Body of pancreas (tissue), 4 donors: ENCODE measurements at places on chromosomes 12 and 14. TPM values are rescaled to one million over a fixed set of nuclear protein-coding genes. Genes with fewer than 3 reads are reported as not detected.

SMAGP gene
- total RNA-seq, result 7.0 TPM

FAM161B gene
- total RNA-seq, result 1.6 TPM

DNA sequence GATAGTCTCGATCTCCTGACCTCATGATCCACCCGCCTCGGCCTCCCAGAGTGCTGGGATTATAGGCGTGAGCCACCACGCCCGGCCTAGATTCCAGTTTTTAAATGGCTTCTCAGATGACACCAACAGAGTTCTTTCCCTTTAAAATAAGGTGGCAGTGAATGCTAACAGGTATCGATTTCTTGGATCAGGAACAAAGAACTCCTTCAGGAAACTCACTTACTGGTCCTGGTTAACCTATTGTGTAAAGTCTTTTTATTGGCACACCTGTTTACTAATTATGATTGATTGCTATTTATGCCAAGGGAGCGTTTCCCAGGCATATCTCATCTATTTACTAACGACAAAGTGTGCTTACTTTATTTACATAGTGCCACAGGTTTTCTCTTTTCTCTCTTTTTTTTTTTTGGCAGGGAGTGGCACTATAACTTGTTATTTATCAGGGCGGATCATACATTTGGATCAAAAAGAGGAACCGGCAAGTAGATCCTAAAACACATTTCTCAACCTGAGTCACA lies 89.7 kb downstream of the GLT1D1 start:
- no peaks in the 10 kb centered on the region for H3K36me3 ChIP-seq
- H3K27ac ChIP-seq, result no peak overlapping the region
- DNase-seq, result no peak
- H3K27me3 ChIP-seq, result no peaks in the 10 kb centered on the region
- H3K4me3 ChIP-seq, result no peak overlapping the region

GRCh38 chr14:93752980-93753561 lies 35.2 kb downstream of the PRIMA1 start:
- no peaks in the 10 kb centered on the region for H3K4me1 ChIP-seq
- H3K4me3 ChIP-seq, result no peak overlapping the region
- no peak for DNase-seq
- H3K36me3 ChIP-seq, result no peaks in the 10 kb centered on the region

AKAP5 gene
- total RNA-seq, result under 0.01 TPM

GRCh38 chr12:43758247-43758727 lies 303 bp downstream of the PUS7L start:
- DNase-seq, result peak; percentile 17
- peak overlapping the region; percentile 38 for H3K4me3 ChIP-seq
- H3K27ac ChIP-seq, result peak overlapping the region; percentile 96
- H3K36me3 ChIP-seq, result no peaks in the 10 kb centered on the region

GRCh38 chr12:93783832-93784231 lies 106.7 kb downstream of the CRADD start:
- H3K27me3 ChIP-seq, result no peaks in the 10 kb centered on the region
- no peaks in the 10 kb centered on the region for H3K36me3 ChIP-seq
- H3K27ac ChIP-seq, result no peak overlapping the region
- peaks cover 24% of the 10 kb centered on the region for H3K4me1 ChIP-seq

GRCh38 chr14:99217066-99217955 lies 54.7 kb downstream of the BCL11B start:
- DNase-seq, result no peak
- no peak overlapping the region for H3K27ac ChIP-seq
- no peak overlapping the region for H3K4me3 ChIP-seq
- no peaks in the 10 kb centered on the region for H3K4me1 ChIP-seq
- no peaks in the 10 kb centered on the region for H3K36me3 ChIP-seq

DNA sequence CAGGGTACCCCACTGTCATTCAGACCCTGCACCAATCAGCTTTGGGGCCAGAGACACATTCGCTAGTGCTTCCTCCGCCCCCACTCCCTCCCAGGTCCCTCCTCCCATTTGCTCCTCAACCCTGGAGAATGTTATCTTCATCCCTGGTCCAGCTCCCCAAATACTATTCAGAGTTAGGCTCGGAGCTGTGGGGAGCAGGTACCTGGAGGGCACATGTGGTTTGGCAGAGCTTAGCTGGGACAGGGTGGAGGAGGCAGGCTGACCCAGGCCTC lies 19.5 kb downstream of the VSX2 start:
- no peak overlapping the region for H3K27ac ChIP-seq
- no peak overlapping the region for H3K4me3 ChIP-seq
- H3K27me3 ChIP-seq, result no peaks in the 10 kb centered on the region
- peaks cover 14% of the 10 kb centered on the region for H3K4me1 ChIP-seq
- no peaks in the 10 kb centered on the region for H3K36me3 ChIP-seq

DNA sequence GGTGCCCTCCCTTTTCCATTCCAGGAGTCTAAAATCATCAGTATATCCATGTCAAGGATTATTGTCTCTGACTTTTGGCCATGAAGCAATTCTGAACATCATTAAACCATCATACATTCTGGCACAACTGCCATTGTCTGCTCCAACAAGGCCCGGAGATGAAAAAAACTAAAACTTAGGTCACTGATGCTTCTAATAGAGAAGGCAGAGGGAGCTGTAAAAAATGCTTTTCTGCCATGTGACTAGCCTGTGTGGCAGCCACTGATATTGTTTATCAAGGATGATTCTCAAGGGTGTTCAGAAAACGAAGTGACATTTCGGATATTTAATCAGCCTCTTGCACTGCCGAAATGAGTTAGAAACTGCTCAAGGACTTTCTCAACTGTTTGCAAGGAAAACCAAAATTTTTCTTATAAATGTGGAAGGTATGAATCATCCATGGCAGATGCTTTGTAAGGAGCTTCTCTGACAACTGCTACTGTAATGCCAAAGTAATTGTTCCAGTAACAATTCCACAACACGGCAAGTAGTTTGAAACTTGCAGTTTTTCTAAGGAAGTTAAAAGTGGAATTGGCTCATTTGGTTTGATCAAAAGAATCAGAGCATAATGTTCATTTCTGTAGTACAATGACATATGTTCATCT lies 1076.5 kb upstream of the FLRT2 start:
- no peaks in the 10 kb centered on the region for H3K27me3 ChIP-seq
- no peak overlapping the region for H3K4me3 ChIP-seq
- H3K27ac ChIP-seq, result no peak overlapping the region
- DNase-seq, result no peak
- no peaks in the 10 kb centered on the region for H3K4me1 ChIP-seq
- no peaks in the 10 kb centered on the region for H3K36me3 ChIP-seq

DNA sequence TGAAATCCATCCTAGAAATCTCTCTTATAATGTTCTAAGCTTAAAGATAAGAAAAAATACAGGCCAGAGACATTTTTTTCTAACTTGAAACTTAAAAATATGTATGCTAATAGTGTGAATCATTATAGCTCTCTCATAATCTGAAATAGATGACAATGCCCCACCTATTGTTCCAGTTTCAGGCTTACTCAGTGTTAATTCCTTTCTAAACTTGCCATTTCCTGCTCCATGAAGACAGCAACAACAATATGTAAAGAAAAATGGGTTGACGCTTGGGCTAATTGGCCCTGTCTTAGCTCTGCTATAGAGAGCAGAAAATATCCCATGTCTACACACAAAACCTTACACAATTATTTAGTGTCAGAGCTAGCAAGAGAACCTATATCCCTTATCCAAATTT lies 37.1 kb downstream of the LMO3 start:
- H3K27ac ChIP-seq, result no peak overlapping the region
- H3K36me3 ChIP-seq, result no peaks in the 10 kb centered on the region
- DNase-seq, result no peak
- no peak overlapping the region for H3K4me3 ChIP-seq
- H3K27me3 ChIP-seq, result no peaks in the 10 kb centered on the region

IRAK3 gene
- total RNA-seq, result 6.2 TPM

KLRC2 gene
- 0.66 TPM for total RNA-seq

- no peak overlapping the region for H3K4me3 ChIP-seq
- peaks cover 23% of the 10 kb centered on the region for H3K4me1 ChIP-seq
- no peaks in the 10 kb centered on the region for H3K27me3 ChIP-seq
- DNase-seq, result no peak
- no peak overlapping the region for H3K27ac ChIP-seq
Observed at GRCh38 chr14:93031505-93032315, 84.0 kb downstream of the ITPK1 start.

DNA sequence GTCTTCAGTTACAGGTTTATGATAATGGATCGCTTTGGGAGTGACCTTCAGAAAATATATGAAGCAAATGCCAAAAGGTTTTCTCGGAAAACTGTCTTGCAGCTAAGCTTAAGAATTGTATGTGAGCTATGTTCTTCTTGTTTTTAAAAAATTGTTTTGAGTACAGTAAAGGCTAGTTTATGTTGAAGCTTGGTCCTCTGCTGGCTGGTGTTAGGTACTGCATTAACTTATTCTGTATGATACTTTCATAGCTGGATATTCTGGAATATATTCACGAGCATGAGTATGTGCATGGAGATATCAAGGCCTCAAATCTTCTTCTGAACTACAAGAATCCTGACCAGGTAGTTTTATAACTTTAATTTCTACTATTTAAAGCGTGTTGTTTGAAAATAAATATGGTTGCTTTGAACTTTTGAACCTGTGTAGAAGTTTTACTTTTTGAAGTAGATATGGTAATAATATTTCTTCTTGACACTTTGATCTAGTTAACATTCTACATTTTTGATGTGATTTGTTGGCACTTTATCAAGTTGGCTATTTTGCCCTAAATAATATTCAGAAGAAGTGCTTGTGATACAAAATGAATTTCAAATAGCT lies 55.7 kb downstream of the VRK1 start:
- H3K27ac ChIP-seq, result no peak overlapping the region
- H3K4me1 ChIP-seq, result no peaks in the 10 kb centered on the region
- H3K4me3 ChIP-seq, result no peak overlapping the region
- DNase-seq, result peak; percentile 13
